ENCODE measurements at places on chromosomes 16 and 17. TPM values are rescaled to one million over a fixed set of nuclear protein-coding genes. Genes with fewer than 3 reads are reported as not detected.

DNA sequence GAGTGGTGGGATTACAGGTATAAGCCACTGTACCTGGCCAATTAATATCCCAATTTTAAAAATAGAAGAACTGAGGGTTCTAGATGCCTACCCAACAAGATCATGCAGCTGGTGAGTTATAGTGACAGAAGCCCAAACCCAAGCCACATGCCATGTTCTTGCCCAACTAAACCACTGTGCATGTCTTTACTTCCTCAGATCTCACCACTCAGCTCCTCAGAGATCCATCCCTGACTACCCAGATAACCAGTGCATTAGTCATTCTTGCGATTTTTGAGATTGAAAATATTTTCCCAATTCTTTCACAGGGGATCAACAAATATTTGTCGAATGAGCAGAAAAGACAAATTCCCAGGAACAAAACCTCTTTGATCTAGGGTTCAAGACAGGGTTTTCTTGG is 303.1 kb downstream of the CBLN1 start:
- no peak for DNase-seq

- DNase-seq, result no peak
Measured at GRCh38 chr16:1961651-1962067, 2.3 kb downstream of the NDUFB10 start.

- DNase-seq, result no peak
Measured at GRCh38 chr16:22018559-22018958, 10.6 kb downstream of the MOSMO start.

DNA sequence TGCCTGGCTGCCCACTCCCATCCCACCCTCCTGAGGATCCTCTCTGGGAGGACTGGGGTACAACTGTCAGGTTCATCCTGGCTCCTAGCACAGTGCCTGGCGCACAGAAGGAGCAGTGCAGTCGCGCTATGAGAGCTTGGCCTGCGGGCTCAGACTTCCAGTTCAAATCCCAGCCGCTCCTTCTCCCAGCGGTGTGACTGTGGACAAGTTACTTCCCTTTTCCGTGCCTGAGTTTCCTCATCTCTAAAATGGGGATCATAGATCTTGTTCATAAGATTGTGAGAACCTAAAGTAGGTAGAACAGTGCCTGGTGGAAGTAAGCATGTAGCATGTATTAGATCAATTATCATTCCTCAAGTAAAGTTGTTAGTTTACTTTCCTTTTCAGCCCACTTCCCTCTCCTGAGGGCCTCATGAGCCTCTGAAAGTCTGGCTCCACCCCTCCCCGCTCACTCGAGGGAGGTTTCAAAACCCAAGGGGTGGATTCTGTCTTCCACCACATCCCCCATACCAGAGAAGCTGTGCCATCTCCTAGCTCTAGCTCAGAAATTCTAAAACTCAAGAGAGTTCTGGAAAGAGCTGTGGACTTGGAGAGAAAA is 19.9 kb upstream of the COL1A1 start:
- DNase-seq, result peak; percentile 31

GRCh38 chr17:75077496-75078283 is 10.1 kb upstream of the SLC16A5 start:
- no peak for DNase-seq

Gene SLC35G6
- total RNA-seq, result not detected

Gene KIF2B
- not detected for total RNA-seq

Gene CLEC18C
- total RNA-seq, result 0.59 TPM

Gene GRAP
- 0.48 TPM for total RNA-seq
